ENCODE measurements at places on chromosomes 4 and X.

DNA sequence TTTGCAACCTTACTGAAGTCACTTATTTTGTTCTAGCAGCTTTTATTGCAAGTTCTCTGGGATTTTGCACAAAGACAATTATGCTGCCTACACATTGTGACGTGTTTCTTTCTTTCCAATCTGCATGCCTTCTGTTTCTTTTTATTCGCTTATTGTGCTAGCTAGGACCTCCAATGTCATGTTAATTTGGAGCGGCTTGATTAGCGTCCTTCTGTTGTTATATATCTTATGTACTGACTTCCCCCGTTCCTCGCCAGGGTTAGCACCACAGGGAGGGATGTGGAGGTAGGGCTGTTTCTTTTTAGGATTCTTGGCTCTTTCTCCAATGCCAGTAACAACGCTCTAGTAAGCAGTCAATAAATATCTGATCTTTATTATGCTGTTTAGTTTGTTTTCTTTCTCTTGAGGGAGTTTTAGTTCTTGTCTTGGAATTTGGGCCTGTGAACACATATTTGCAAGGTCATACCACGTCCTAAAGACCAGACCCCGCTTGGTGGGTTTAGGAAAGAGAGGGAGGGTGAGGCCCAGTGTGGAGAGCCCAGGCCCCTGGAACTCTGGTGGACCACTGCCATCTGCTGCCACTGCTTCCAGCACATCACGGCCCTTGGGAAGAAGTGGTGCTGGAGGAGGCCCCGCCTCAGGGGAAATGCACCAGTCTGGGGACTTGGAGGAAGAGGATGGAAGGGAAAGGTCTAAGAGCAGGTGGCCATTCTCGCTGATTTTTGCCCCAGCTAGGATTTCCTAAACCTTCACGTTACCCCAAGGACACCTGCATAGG lies 129.1 kb downstream of the TRIML1 start:
- DNase-seq, result no peak

- peak; percentile 64 for DNase-seq
Measured at GRCh38 chrX:48509245-48509590, 426 bp downstream of the PORCN start.

DNA sequence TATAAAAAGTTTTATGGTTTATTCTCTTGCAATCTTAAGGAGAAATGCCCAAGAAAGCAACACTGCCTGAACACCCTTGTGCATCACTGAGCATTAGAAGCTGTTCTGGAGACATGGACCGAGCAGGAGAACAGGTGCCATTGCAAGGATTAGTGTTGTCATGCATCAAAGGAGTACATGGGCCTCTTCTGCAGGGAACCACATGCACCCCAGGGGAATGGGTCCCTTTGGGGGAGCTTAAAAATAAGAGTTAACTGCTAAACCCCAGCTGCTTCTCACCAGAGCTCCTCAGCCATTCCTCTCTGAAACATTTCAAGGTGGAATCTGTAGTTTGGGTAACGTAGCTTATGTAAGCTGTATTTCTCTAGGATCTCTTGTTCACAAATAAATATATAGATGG lies 353.0 kb upstream of the SLC7A11 start:
- no peak for DNase-seq

DNA sequence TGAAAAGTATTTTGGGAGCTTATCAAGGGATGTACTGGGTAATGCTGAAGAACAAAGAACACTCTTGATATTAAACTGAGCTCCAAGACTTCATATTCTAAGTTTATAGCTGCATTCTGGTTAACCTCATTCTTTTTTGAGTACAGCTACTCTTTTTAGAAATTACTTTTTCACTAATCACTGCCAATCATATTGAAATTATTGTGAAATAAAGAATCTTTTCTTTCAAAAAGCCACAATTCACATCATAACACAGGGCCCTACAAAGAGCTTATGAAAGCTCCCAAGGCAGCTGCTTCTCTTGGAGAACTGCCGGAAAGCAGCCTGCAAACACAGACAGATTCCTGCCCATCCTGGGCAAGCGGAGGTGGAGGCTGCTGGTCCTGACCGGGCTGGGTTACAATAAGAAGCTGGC lies 121.4 kb downstream of the RNF150 start:
- DNase-seq, result no peak

- DNase-seq, result no peak
Measured at GRCh38 chrX:132918523-132918922, 39.9 kb downstream of the HS6ST2 start.

All from aorta (tissue), 5 donors.